ENCODE measurements at places on chromosomes 6 and 20.

DNA sequence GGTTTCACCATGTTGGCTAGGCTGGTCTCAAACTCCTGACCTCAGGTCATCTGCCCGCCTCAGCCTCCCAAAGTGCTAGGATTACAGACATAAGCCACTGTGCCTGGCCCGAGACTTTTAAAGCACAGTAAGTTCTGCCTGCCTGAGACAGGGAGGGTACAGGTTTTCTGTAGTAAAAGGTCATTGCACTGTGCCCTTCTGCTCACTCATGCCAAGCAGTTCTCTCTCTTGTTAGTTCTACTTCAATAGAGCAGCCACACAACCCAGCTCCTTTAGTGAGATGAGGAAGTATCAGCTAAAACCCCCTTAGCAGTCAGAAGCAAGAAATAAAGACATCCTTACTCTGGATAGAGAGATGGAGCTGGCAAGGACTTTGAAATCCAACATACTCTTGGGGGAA lies 52.4 kb upstream of the ARMH2 start:
- no peak for DNase-seq

DNA sequence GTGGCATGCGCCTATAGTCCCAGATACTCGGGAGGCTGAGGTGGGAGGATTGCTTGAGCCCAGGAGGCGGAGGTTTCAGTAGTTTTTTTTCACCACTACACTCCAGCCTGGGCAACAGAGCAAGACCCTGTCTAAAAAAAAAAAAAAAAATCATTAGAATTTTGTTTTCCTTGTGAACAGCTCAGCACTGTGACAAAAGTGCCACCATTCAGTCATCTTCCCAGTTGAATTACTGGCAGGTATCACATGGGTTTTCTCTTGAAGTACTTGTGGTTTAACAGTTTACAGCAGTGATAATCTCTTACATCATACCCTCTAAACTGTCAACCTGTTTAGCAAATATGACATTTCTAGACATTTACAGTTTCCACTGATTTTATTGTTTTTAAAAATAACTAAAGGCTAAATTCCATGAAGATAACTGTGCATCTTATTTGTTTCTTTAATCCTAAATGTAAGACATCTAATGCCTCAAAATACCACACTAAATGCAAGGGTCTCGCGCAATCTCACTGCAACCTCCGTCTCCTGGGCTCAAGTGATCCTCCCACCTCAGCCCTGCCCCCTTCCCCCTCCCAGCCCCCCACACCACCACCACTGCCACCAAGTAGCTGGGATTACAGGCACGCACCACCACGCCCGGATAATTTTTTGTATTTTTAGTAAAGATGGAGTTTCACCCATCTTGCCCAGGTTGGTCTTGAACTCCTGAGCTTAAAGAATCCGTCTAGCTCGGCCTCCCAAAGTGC lies 7.0 kb downstream of the TRPC4AP start:
- no peak for DNase-seq

GRCh38 chr6:16632101-16632500 lies 129.2 kb downstream of the ATXN1 start:
- DNase-seq = no peak

GRCh38 chr20:11219192-11219591 lies 545.4 kb upstream of the JAG1 start:
- DNase-seq = no peak

GRCh38 chr20:55741801-55742200 lies 263.5 kb downstream of the CBLN4 start:
- DNase-seq = no peak

DNA sequence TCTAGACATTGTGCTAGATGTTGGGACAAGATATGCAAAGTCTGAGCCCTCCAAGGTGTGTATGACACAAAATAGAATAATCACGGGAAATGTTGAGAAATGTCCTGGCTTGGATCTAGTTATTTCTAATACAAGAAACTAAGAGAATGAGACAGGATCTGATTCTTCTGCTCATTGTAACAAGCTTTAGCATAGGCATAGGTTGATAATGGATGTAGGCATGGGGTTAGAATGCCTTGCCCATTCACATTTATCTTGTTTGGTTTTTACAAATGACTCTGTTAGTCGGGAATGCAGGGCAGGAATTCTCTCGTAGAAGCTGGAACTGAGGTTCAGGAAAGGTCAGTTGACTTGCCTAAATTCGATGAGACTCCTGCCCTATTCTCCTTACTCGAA lies 1.5 kb upstream of the SLC26A8 start:
- DNase-seq = no peak

- no peak for DNase-seq
Observed at GRCh38 chr6:79436241-79436640, 101.0 kb downstream of the LCA5 start.

- no peak for DNase-seq
Observed at GRCh38 chr20:8425802-8426201, 293.7 kb downstream of the PLCB1 start.

- DNase-seq = no peak
Observed at GRCh38 chr6:2659882-2660281, 90.8 kb downstream of the MYLK4 start.
